ENCODE measurements at places on chromosomes 1 and 21. TPM values are rescaled to one million over a fixed set of nuclear protein-coding genes. Genes with fewer than 3 reads are reported as not detected.

Gene SWT1
- total RNA-seq, result 3.9 TPM

Gene S100PBP
- 75.8 TPM for total RNA-seq

- H3K4me1 ChIP-seq, result peaks cover 4% of the 10 kb centered on the region
- no peak overlapping the region for H3K4me3 ChIP-seq
- peaks cover 2% of the 10 kb centered on the region for H3K27me3 ChIP-seq
- DNase-seq, result no peak
These were observed 317.7 kb upstream of the DAB1 start for GRCh38 chr1:57741521-57741920.

DNA sequence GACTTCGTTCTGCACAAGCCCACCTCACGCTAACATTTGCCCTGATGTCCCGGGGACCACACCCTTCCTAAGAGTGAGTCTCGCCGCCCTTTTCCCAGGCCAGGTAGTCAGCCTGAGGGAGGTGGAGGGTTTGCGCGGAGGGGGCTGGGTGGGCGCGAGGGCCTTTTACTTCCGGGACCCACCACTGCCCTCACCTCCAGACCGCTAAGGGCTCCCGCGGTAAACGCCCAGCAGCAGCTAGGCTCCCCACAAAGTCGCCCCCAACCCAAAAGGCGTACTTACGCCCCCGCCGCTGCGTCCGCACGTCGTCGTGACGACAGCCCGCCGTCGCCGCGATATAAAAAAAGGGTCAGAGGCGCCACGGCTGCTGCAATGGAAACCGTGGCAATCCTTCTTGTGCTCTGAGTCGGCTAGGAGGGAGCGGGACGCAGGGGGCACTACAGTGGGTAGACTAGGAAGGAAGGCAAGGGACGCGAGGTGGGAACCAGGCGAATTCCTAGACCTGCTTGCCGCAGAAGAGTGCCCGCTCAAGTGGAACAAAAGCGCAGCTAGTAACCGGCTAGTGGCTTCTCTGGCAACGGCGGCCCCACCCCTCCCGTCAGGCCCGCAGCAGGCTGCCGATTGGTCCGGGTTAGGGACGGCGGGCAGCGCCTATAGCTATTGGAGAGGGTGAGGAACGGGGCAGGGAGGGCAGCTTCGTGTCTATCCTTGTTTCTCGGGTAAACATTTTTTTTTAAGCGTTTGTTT lies at the start of gene ODF2L:
ODF2L (minus strand) TSS at position 573 of the 747 bp plus-strand sequence. CDS start 9,296 bp downstream, outside the sequence.
- H3K27me3 ChIP-seq, result no peaks in the 10 kb centered on the region
- peaks cover 17% of the 10 kb centered on the region for H3K36me3 ChIP-seq
- peak within 1 kb of the TSS; percentile 96 for H3K4me3 ChIP-seq
- peak; percentile 88 for DNase-seq
- H3K27ac ChIP-seq, result peak within 1 kb of the TSS; percentile 93

- no peak for DNase-seq
- H3K36me3 ChIP-seq, result peaks cover 4% of the 10 kb centered on the region
- peaks cover 4% of the 10 kb centered on the region for H3K4me1 ChIP-seq
- H3K27ac ChIP-seq, result peak overlapping the region; percentile 6
- no peak overlapping the region for H3K4me3 ChIP-seq
- no peaks in the 10 kb centered on the region for H3K27me3 ChIP-seq
These were observed 286.3 kb upstream of the C1orf105 start for GRCh38 chr1:172134087-172134731.

- H3K4me1 ChIP-seq, result no peaks in the 10 kb centered on the region
- no peak overlapping the region for H3K27ac ChIP-seq
- no peak for DNase-seq
- no peaks in the 10 kb centered on the region for H3K36me3 ChIP-seq
These were observed 220.6 kb upstream of the PLD5 start for GRCh38 chr1:242745079-242745478.

Gene INKA2
- 2.0 TPM for total RNA-seq

DNA sequence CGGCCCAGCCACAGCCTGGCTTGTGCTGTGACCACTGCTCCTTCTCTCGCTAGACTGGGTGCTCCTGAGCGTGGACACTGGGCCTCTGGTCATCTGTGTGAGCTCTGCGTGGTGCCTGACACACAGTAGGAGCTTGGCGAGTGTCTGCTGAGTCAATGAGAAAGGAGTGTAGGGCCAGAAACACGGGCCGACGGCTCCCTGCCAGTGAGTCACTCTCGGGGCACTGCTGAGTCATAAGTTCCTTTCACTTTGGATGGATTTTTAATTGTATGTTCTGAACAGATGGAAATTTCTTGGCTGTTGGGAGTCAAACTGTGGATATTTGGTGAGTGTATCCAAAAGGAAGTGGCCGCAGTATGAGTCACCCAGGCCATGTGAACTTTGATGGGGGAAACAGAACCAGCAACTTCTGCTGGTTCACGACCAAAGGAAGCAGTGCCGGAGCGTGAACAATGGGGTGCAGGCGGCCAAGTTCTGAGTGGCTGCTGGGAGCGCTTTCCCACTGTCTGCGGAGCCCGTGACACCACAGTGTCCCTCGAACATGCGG lies 41.0 kb upstream of the COL18A1 start:
- no peak overlapping the region for H3K27ac ChIP-seq
- no peaks in the 10 kb centered on the region for H3K36me3 ChIP-seq
- DNase-seq, result no peak
- H3K4me1 ChIP-seq, result peaks cover 4% of the 10 kb centered on the region
- H3K27me3 ChIP-seq, result peaks cover 2% of the 10 kb centered on the region

- H3K4me1 ChIP-seq, result peaks cover 6% of the 10 kb centered on the region
- no peak for DNase-seq
- H3K27me3 ChIP-seq, result peaks cover 12% of the 10 kb centered on the region
- no peak overlapping the region for H3K27ac ChIP-seq
- peak overlapping the region; percentile 83 for H3K4me3 ChIP-seq
These were observed 835 bp upstream of the TSPAN2 start for GRCh38 chr1:115090186-115090490.

DNA sequence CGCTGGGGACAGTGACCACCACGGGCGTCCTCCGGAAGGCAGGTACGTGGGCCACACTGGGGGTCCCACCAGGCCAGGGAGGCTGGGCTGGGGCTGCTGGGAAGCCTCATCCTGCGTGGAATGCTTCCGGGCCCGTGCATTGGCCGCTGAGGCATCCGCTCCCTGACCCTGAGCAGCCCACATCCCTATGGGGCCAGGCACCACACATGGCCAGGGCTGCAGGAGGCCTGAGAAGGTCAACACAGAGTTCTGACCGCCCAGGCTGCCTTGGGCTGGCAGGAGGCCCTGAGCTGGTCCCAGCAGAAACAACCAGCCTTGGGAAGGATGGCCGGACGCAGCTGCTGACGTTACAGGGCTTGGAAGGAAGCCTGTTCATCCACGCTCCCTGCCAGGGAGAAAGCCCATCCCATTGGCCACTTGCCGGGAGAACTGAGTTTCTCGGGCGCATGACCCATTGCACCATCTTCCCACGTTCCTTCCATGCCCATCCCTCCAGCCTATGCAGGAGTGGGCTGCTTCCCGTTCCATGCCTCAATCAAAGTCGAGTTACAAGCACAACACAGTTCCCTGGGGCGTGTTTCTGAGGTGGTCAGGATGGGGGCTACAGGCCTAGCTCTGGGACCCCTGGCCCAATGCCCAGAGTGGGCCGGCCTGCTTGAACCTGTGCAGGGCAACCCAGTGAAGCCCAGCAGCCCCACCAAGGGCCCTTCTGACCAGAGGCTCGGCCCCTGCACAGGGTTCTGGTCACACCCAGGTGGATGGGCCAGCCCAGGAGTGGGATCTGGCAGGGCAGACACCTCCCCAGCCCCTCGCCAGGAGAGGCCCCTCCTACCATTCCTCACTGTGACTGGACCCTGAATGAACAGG lies 31.7 kb downstream of the TRIM11 start:
- H3K27me3 ChIP-seq, result peaks cover 14% of the 10 kb centered on the region
- H3K27ac ChIP-seq, result no peak overlapping the region
- DNase-seq, result no peak

- peaks cover 13% of the 10 kb centered on the region for H3K27me3 ChIP-seq
- peaks cover 21% of the 10 kb centered on the region for H3K4me1 ChIP-seq
- H3K27ac ChIP-seq, result no peak overlapping the region
- DNase-seq, result no peak
- H3K4me3 ChIP-seq, result no peak overlapping the region
These were observed 2.2 kb upstream of the BCL9 start for GRCh38 chr1:147539122-147539575.

DNA sequence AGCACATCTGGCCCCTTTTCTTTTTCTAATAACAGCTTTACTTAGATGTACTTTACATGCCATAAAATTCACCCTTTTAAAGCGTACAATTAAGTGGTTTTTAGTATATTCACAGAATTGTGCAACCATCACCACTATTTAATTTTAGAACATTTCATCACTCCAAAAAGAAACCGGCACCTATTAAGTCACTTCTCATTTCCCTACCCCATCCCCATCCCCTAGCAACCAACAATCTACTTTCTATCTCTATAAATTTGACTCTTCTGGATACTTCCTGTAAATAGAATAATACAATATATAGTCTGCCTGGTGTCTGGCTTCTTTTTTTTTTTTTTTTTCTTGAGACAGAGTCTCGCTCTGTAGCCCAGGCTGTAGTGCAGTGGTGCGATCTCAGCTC lies 59.5 kb upstream of the ENAH start:
- no peaks in the 10 kb centered on the region for H3K36me3 ChIP-seq
- no peak overlapping the region for H3K4me3 ChIP-seq

- H3K27ac ChIP-seq, result no peak overlapping the region
- no peaks in the 10 kb centered on the region for H3K4me1 ChIP-seq
- no peaks in the 10 kb centered on the region for H3K36me3 ChIP-seq
- peaks cover 15% of the 10 kb centered on the region for H3K27me3 ChIP-seq
These were observed 96.4 kb downstream of the GLIS1 start for GRCh38 chr1:53642607-53643006.

DNA sequence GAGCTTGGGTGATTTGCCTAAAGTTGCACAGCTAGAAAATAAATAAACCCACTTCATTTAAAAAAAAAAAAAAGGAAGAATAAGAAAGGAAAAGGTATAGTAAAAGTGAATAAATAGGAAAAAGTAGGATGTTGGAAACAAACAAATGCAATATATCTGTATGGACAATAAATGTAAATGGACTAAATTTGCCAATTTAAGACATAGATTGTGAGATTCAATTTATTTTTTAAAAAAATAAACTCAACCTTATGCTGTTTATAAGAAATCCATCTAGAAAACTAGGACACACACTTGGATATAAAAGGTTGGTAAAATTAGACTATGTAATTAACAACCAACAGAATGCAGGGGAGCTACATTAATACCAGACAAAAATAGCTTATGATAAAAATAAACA lies 300.0 kb downstream of the AJAP1 start:
- no peak overlapping the region for H3K27ac ChIP-seq
- H3K27me3 ChIP-seq, result peaks cover 4% of the 10 kb centered on the region
- no peak for DNase-seq
- H3K36me3 ChIP-seq, result no peaks in the 10 kb centered on the region
- no peak overlapping the region for H3K4me3 ChIP-seq

GRCh38 chr1:71666609-71667008 lies 585.8 kb upstream of the ZRANB2 start:
- H3K36me3 ChIP-seq, result no peaks in the 10 kb centered on the region
- H3K4me3 ChIP-seq, result no peak overlapping the region
- no peak overlapping the region for H3K27ac ChIP-seq
- no peaks in the 10 kb centered on the region for H3K27me3 ChIP-seq
- no peaks in the 10 kb centered on the region for H3K4me1 ChIP-seq
